RPMI7951 (cell line): ENCODE measurements at places on chromosomes 3 and 15.
A peak's percentile ranks its signal among the peaks of the same experiment; 100 is the strongest.

DNA sequence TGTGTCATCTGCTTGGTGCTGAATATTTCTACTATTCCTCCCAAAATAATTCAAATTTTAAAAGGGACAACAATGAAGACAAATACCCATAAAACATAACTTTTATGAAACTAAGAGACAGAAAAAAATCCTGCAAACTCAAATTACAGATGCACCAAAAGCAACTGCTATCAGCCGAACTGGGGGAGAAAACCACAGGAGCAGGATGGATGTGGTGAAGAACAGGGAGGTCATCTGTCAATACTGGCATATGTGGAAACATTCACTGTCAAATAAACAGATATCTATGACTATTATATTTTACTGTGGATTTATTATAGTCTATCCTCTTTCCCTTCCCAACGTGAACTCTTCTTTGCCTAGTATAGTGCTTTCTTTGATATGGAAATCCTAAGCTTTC lies 53.3 kb upstream of the CPOX start:
- DNase-seq: no peak

GRCh38 chr3:182508919-182509711 lies 284.2 kb upstream of the ATP11B start:
- no peak for DNase-seq

DNA sequence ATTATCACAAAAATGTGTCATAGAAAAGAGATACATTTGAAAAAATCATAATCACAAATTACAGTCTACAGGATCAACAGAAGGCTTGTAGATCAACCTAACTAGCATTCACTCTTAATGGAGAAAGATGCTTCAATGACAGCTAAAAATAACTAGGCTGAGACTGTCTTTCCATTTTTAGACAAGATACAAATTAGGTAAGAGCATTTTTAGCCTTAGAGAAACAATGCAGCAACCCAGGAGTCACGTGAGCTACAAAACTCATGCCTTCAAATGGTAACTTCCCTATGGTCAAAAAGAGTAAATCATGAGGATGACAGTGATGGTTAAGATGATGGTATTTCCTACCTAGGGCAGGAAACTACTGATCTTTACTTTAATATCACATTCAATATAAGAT lies 415.4 kb downstream of the MAGI1 start:
- no peak for DNase-seq

GRCh38 chr3:68731921-68732320 lies 200.4 kb downstream of the TAFA4 start:
- DNase-seq: no peak

DNA sequence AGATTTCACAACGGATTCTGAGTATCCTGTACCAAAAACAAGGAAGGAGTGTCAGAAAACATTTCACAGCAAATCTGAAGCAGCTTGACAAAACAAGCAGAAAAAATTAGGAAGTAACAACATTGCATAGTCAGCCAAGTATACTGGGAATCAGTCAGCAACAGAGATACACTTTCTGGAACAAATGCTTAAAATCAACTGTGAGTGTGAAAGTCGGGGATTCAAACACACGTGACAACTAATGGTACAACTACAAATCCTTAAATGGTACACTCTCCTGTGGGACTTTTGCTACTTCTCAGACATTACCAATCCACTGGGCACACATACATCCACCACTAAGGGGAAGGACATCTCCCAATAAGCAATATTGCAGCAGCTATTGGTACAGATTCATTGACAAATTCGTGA lies 296.6 kb upstream of the MME start:
- DNase-seq: no peak

- peak; percentile 81 for DNase-seq
These were observed 421 bp downstream of the BMF start for GRCh38 chr15:40108061-40108854.

DNA sequence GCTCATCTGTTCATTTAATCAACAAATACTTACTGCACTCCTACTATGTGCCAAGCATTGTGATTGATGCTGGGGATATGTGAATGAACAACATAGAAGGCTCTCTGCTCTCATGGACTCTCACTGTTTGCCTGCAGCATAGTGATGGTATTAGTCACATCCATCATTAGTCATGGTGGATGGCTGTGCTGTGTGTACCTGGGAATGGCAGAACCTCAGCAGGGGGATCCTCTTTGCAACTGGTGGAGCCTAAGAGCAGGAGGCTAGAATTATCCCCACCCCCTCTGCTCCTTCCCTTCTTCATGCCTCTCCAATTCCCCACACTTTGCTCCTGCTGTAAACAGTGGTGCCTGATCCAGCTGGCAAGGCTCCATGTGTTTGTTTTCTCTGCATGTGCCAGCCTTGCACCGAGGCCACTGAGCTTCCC lies 20.5 kb downstream of the BOC start:
- peak; percentile 96 for DNase-seq

DNA sequence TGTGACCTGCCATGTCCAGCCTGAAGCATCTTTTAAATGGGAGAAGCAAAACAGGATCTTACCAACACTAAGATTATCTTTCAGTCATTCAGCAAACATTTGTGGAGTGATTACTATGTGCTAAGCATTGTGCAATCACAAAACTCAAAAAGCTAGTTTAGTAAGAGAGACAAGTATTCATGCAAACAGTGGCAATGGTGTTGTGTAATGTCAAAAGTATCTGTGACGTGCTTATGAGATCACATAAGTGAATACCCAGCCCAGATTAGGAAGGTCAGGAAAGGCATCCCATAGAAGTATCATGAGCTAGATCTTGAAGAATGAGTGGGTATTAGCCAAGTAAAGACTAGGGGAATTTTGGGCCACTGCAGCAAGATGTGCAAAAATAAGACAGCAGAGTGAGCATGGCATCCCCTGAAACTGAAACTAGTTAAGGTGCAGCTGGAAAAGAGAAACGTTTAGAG lies 32.1 kb downstream of the SEC62 start:
- DNase-seq: peak; percentile 3

DNA sequence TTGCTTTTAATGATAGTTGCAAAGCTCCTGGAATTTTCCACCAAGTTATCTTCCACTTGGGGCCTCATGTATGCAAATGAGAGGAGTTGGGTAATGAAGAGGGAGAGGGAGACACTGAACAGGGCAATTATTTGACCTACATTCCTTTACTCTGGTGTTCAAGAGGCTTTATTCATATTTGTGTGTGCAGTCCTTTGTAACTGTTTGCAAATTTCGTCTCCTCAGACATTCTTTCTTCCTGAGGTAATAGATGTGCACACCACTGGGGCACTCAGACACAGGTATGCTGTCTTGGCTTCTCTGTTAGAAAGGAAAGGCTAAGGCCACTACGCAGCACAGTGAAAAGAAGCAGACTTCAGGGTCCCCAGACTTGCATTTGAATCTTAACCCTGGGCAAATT lies 189.7 kb upstream of the IL12A start:
- DNase-seq: no peak

DNA sequence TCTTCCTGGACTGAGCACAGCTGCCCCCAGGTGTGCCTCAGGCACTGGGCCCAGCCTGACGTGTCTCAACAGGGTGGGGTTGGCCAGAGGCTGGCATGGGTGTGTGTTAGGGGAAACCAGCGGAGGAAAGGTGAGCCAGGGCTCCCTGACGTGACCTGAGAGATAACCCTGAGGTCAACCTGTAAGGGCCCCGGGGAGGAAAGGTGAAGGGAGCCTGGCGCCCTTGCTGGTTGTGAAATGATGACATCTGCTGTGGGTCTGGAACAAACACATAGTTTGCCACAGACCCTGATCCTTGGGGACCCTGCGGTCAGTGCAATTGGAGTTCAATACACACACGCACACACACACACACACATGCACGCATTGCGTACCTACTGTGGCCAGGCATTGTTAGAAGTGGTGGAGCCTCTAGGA lies 100.2 kb upstream of the TLE3 start:
- DNase-seq: no peak

DNA sequence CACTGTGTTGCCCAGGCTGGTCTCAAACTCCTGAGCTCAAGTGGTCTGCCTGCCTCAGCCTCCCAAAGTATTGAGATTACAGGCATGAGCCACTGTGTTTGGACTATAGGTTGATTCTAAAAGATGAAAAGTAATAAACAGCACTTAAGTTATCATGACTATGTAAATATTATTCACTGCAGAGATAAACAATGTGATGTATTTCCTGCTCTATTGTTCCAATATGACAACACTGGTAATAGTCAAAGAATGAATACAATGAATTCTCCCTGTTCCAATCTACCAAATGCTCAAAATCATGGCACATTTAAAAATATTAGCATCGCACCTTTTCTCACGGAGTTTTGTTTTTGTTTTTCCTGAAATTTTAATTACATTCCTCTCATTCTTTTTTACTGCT lies 36.8 kb upstream of the TBL1XR1 start:
- DNase-seq: no peak

DNA sequence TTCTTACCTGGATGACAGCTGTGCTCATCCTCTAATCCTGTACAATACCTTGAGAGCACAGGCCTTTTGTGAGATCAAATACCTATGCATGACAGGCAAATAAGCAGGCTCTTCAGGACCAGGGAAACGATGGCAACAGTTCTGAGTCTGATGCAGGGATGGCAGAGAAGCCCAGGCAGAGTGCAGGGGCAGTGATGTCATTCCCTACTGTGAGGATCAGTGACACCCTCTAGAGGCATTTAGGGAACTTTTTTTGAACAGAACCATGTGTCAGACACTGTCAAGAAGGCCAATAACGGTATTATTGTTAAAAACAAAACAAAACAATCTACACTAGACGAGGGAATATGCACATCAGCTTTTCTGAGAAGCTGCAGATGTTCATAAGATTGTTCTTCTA lies 314.8 kb upstream of the CTDSPL start:
- DNase-seq: peak; percentile 47

- DNase-seq: peak; percentile 70
These were observed 62.0 kb upstream of the BCL6 start for GRCh38 chr3:187807086-187807862.

DNA sequence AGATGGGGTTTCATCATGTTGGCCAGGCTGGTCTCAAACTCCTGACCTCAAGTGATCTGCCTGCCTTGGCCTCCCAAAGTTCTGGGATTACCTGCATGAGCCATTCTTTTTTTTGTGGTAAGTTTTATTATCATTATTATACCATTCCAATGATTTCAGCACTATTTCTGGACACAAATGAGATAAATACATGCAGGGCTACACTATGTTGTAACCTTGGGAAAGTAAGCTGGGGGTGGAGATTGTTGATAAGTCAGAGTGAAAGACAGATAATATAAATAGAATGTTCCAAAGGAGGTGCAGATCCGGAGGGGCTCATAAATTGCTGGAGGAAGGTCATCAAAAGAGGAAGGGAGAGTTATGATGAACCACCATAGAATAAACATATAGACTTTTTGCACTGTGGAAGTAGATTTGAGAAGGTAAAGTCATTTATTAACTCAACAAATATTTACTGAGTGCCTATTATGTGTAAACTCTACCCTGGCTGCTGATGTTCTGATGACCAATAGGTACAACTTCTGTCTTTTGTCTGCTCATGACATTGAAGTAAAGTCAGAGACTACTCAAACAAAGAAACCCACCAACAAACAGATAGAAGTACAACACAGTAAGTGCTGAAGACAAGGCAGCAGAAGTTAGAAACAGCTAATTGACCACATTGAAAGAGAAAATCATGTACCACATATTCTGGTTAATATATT lies 478.9 kb upstream of the GOLIM4 start:
- DNase-seq: no peak

- DNase-seq: no peak
These were observed 40.1 kb downstream of the REC114 start for GRCh38 chr15:73483053-73483452.

GRCh38 chr15:37931321-37931720 lies 3.1 kb upstream of the TMCO5A start:
- no peak for DNase-seq

DNA sequence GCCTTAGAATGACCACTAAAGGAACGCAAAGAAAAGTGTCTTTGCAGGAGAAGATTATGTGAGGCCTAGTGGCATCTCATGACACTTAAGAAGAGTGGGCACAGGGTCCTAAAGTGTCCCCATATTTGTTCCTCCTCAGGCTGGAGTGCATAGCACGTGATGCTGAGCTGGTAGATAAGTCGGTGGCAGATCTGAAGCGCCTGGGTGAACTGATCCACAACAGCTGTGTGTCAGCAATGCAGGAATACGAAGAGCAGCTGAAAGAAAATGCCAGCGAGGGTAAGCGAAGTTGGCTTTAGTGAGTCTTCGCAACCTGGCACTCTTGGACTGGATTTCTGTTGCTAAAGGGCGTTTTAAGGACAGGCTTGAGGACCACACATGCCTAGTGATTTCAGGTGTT lies 92.6 kb downstream of the CHD2 start:
- no peak for DNase-seq

- DNase-seq: no peak
These were observed 36.9 kb downstream of the ZXDC start for GRCh38 chr3:126438746-126439145.

GRCh38 chr3:116038968-116039650 lies 406.2 kb downstream of the LSAMP start:
- no peak for DNase-seq

DNA sequence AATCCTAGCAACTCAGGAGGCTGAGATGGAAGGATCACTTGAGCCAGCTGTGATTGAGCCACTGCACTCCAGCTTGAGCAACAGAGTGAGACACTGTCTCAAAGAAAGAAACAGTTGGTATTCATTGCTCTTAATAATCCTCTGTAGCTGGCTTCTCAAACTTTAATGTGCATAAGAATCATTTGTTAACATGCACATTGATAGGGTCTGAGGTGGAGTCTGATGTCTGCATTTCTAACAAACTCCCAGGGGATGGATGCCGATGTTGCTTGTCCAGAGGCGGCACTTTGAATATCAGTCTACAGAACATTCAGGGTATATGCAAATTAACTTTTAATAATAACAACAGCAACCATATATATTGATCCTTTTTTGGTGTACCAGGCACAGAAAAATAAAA lies 39.9 kb downstream of the NKIRAS1 start:
- no peak for DNase-seq

DNA sequence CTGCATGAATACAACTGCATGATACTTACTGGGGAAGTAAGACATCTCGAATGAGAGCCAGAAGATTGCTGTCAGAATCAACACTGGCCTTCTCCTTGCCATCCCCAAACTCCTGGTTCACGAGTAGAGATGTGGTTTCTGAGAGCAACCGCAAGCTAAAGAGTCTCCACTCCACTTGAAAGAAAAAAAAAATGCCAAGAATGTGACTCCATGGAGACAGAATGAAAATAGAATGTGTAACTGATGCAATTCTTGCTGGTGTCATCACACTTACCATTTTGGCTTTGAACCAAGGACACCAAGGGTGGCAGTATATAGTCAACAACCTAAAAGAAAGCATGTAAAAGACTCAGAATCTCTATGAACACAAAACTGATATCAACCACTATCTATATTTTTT lies 280.4 kb downstream of the ULK4 start:
- DNase-seq: peak; percentile 98

GRCh38 chr3:196927571-196928453 lies 14.5 kb downstream of the NCBP2 start:
- no peak for DNase-seq

GRCh38 chr15:36313736-36314280 lies 265.6 kb upstream of the CDIN1 start:
- no peak for DNase-seq
